Right renal pelvis (tissue), 4 donors: ENCODE measurements at places on chromosomes 12 and 14. TPM values are rescaled to one million over a fixed set of nuclear protein-coding genes. Genes with fewer than 3 reads are reported as not detected.

GRCh38 chr14:32019276-32019675, 57.8 kb upstream of the ARHGAP5 start:
- DNase-seq: no peak

- DNase-seq: no peak
Observed at GRCh38 chr12:123363740-123364531, 711 bp downstream of the SBNO1 start.

GRCh38 chr12:121461048-121461447, 61.1 kb downstream of the RNF34 start:
- DNase-seq: no peak

DNA sequence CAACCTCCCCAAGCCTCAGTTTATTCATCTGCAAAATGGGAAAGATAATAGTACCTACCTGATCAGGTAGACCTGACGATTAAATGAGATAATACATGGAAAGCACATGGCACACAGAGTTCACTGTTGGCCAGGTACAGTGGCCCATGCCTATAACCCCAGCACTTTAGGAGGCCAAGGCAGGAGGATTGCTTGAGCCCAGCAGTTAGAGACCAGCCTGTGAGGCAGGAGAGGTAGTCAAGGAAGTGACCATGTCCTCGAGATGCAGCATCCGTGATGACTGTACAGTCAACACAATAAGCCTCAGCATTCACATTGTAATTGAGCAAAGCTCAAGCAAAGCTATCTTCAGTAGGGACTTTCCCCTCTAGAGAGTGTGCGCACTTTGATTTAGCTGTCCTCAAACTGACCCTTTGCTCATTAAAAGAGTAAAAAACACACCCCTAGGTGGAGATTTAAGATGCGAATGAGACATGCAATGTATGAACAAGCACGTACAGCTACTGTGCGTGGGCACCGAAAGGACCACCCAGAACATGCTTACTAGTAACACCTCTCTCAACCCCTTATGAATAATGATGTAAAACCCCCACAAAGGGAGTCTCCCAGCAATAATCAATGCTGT, 9.9 kb downstream of the ISCU start:
- no peak for DNase-seq

DNA sequence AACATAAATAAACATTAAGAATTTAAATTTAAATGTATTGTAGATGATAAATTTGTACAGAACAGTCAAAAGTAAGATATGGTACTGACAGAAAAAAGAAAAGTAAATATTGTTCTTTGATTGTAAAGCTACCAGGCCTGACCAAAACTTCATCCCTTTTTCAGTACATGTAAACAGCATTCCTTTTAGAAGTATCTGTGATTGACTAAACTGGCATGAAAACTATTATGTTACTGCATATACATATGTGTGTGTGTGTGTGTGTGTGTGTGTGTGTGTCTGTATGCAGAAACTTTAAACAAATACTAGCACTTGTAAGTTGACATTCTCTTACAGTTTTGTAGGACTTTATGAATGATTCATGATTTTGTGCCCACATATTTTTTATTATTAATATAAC, 270.9 kb downstream of the C12orf50 start:
- no peak for DNase-seq

GRCh38 chr12:52007158-52007921, 594 bp downstream of the TAMALIN start:
- no peak for DNase-seq

Gene LRP1-AS
- polyA plus RNA-seq: not detected
